ENCODE measurements at places on chromosomes 11 and 22.

- peak; percentile 79 for DNase-seq
These were observed 56.7 kb upstream of the CRTAM start for GRCh38 chr11:122781378-122782195.

DNA sequence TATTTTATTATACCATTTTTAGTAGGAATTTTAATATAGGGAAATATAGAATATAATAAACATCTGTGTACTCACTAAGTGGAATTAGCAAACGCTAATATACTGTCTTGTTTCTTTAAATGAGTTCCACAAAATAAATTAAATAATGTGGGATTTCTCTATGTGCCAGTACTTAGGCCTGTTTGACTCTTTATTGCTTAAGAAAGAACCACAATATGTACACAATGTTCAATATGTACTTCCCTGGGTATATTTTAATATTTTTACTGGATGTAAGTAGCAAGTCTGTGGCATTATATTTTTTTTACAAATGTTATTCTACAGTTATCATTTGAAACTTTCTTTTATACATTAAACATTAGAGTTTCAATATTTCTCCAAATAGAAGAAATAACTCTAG is 92.5 kb upstream of the CARD18 start:
- no peak for DNase-seq

GRCh38 chr11:103315248-103315647 is 206.0 kb downstream of the DYNC2H1 start:
- no peak for DNase-seq

DNA sequence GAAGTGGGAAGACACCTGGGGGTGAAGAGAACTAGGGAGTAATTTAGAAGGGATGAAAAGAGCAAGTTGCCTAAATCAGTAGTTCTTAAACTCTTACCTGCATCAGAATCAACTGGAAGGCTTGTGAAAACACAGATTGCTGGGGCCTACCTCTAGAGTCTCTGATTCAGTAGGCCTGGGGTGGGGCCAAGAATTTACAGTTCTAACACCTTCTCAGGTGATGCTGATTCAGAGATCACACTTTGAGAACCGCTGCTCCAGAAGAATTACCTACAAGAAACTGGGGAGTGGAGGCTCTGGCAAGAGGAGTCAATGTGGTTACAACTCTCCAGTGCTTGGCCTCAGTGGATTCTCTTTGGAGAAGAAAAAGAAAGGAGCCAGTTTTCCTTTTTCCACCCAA is 128.7 kb downstream of the C11orf58 start:
- no peak for DNase-seq

DNA sequence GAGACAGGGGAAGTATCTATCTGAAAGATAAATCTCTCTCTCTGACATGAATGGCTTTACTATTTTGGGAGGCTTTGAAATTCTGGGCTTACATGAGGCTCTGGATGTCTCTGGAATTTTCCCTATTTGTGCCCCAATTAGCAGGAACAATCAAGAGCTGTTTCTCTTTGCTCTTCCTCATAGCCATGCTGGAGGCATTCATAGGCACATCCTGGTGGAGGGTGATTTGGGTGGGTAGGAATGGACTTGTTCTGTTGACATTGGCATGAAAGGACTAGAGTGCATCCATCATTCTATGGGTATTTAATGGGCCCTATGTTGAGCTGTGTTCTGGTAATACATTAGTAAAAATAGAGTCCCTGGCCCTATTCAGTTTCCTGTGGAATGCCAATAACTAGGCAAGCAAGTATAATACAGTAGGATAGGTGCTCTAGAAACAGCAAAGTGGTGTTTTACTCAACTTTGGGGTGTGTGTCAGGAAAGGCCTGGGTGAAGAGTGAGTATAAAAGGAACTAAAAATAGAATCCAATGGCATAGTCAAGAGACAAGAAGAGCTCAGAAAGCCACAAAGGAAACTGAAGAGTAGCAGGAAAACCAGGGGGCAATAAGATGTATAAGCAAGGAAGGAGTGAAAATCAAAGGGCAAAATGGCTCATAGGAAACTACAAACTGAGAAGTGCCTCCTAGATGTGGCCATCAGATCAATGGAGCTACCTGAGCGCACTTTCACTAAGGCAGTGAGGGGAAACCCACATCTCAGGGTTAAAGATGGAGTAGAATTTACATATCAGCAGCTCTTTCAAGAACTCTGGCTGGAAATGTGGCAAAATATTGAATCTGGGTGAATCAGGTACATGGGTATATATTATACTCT is 45.0 kb downstream of the CWC15 start:
- DNase-seq, result no peak

GRCh38 chr11:11435635-11436034 is 82.6 kb upstream of the CSNK2A3 start:
- no peak for DNase-seq

GRCh38 chr11:118870396-118871343 is 13.0 kb upstream of the CXCR5 start:
- DNase-seq, result no peak

DNA sequence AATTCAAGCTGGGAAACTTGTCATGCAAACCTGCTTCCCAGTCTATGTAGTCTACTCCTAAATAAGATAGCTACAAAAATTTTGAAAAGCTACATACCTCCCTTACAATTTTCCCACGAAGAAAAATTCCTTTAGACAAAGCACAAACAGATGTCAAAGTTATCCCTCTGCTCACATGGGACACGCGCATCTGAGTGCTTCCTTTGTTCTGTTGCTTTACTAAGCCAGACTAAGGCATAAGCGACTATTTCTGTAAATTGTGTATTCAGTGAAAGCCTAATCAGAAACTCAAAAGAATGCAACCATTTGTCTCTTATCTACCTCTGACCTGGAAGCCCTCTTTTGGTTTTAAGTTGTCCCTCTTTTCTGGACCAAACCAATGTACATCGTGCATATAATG is 583.7 kb upstream of the B3GAT1 start:
- DNase-seq, result no peak

DNA sequence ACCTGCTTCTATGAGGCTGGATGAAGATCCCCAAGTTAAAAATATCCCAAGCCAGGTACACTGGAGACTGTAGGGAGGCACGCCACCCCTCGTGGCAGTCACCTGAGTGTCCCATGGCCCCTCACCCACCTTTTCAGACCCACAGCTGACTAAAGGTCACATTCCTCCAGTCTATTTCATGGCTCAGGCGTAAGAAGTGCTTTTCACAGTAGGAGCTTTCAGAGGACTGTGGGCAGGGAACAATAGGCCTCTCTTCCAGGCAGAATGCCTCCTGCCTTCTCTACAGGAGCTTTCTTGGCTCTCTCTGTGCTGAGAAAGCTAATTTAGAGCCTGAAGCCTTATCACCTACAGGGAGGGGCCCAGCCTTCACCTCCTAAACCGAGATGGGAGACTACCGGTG is 73.8 kb downstream of the C11orf58 start:
- no peak for DNase-seq

All from liver (tissue), 10 donors.